ENCODE measurements at places on chromosomes 7 and 10.

DNA sequence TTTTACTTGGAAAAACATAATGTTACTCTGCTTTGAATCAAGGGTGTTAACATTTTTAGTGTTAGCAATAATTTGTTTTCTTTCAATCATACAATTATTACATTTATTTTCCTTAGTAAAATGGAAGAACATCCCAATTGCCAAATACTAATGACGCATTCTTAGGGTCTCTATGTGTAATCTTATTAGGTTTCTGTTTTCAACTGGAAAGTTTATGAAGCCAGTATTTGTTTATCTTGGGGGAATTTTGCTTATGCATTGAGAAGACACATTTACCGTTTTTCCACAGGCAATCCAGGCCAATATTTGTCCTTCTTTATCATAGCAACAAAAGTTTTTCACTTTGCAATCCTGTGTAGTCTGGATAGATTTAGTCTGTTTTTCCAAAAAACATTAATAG is 134.5 kb downstream of the CPED1 start:
- no peak for DNase-seq

GRCh38 chr10:43068471-43069210 is 8.2 kb upstream of the RET start:
- DNase-seq, result no peak

DNA sequence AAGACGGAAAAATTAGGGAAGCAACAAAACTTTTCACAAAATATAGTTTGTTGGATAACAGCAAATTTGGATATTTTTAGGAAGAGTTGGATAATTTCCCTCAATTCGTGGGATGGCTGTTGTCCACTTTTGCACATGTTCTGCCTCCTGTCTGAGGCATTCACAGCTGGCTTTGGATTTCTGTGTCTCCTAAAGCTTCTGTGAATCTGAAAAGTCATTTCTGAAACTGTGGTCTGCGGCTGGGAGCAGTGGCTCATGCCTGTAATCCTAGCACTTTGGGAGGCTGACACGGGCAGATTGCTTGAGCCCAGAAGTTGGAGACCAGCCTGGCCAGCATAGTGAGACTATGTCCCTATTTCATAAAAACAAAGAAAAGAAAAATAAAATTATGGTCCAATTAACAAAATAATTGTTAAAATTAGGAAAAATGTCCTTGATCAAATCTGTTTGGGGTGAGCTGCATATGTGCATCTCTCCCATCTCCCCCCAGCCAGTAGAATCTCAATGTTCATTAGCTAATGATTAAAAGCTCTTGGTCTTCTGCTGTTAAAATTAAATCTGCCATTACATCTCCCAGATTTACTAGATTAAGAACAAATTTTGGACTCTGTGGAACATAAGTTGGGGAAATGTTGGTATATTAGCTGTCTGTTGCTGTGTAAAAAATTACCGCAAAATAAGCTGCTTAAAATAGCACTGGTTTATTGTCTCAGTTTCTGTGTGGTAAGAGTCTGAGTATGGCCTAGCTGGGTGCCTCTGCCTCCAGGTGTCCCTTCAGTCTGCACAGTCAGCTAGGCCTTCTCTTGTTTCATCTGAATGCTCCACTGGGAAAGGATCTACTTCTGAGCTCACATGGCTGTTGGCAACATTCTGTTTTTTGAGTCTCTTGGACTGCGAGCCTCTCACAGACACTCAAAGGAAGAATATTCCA is 332.0 kb upstream of the FZD1 start:
- no peak for DNase-seq

GRCh38 chr10:109961174-109962001 is 38.1 kb upstream of the XPNPEP1 start:
- DNase-seq, result no peak

DNA sequence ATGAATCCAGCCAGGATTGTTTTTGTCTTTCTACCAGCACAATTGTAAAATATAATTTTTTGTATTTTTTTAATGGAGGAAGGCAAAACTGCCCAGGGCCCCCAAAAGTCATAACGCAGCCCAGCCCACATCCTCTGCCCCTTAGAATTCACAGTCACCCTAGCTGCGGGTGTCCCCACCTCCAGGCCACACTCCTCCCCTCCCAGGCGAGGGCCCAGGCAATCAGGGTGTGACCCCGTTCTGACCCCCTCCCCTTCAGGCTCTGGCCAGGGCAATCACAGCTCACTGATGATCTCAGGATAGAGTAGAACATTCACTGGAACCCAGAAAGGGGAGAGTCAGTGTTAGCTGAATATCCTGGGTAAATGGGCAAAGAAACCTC is 92.0 kb upstream of the MACROH2A2 start:
- no peak for DNase-seq

DNA sequence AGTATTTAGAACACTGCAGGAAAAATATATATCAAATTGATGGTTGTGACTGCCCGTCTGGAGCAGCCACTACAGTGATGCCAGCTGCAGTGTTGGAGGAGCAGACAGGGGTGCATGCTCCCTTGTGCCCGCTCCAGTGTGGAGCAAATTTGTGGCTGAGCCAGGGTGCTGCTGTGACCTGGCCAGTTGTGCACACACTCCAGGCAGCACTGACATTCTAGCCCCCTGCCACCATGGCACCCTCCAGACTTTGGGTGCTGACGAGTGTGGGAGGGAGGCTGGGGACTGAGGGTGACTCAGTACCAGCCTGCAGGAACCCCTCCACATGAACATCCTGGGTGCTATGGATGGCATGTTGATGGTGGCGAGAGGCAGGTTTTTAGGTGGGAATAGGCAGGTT is 160.0 kb upstream of the PCDH15 start:
- DNase-seq, result no peak

- no peak for DNase-seq
Measured at GRCh38 chr10:67385089-67385488, 310.9 kb downstream of the CTNNA3 start.
